ENCODE measurements at places on chromosomes 16 and 17.

- peak; percentile 98 for DNase-seq
These were observed at the start of gene UBE2Z for GRCh38 chr17:48908047-48908843. TSS of gene UBE2Z (plus strand) at chr17:48908407. CDS start at chr17:48908504, 97 bp downstream.

DNA sequence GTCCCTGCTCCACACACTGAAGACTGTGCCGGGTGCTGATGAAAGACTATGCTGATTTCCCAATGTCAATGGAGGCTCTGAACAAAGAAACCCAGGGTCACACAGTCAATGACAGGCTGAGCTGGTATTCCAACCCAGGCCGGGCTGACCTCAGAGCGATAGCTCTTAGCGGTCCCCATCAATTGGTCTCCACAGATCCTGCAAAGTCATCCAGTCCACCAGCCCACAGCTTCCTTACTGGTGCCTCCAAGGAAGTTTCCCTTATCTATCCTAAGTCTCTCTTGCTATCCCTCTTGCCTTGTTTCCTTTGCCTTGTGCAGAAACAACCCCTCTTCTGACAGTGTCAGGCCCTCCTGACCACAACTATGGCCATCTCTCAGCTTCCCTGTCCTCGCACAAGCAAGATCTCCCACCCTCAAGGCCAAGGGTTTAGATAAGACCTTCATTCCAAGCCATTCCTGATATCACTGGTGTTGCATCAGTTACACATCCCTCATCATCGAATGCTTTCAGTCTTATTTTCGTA lies 52.7 kb upstream of the KSR1 start:
- DNase-seq: no peak

- no peak for DNase-seq
These were observed 1.4 kb downstream of the RAB26 start for GRCh38 chr16:2149630-2150417.

GRCh38 chr17:74177018-74177450 lies 26.4 kb upstream of the RPL38 start:
- no peak for DNase-seq

DNA sequence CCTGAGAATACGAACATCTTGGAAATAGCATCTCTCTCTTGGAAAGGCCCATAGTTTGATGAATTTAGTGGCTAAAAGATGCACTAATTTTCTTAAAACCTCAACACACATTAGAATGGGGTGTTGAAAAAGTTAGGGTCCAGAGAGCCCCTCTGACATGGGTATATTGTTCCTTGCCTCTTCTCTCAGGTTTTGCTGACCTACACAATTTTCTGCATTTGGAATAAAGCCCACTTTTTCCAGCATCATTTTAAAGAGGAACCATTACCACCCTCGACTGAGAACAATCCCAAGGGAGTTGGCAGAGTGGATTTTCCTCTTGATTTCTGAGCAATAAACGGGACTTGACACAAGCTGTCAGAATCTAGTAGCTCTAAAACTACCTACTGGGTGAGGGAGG lies 156.1 kb downstream of the PMP22 start:
- no peak for DNase-seq

DNA sequence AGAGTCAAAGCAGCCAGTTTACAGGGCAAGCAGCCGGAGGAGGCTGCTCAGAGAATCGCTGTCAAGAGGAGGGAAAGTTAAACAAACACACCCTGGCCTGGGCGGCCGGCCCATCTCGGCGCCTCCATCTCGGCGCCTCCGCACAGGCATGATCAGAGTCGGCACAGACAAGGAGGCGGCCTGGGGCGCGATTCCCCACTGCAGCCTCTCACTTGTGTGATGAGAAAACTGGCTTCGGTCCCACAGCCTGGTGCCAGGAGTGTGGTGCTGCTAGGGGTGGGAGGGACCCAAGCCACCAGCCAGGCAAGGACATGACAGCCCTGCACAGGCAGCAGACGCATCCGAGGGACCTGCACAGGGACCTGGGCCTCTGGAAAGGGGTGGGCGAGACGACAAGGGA lies 17.7 kb downstream of the SLC38A10 start:
- DNase-seq: peak; percentile 23
